Osteocyte (in vitro differentiated cells): ENCODE measurements at places on chromosomes 1 and 21. TPM values are rescaled to one million over a fixed set of nuclear protein-coding genes. Genes with fewer than 3 reads are reported as not detected.

DNA sequence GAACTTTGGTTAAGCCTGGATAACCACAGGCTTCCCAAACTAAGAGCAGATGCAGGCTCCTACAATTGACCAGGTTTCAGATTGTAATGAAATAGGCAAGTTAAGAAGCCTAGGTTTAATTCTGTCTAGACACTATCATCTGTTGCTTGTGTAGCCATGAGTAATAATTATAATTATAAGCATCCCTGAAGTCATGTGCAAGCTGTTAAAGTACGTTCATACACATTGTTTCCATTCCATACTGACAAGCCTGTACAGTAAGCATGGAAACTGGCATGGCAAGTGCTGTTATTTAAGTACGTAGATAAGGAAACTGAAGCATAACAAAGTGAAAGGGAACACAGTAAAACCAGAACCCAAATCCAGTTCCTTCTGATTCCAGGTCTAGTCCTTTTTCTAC, 557.2 kb upstream of the BEND5 start:
- DNase-seq, result no peak

- DNase-seq, result no peak
These were observed 6.7 kb downstream of the OTUD7B start for GRCh38 chr1:150003801-150004200.

- DNase-seq, result no peak
These were observed 44.4 kb upstream of the SCMH1 start for GRCh38 chr1:41286486-41286885.

DNA sequence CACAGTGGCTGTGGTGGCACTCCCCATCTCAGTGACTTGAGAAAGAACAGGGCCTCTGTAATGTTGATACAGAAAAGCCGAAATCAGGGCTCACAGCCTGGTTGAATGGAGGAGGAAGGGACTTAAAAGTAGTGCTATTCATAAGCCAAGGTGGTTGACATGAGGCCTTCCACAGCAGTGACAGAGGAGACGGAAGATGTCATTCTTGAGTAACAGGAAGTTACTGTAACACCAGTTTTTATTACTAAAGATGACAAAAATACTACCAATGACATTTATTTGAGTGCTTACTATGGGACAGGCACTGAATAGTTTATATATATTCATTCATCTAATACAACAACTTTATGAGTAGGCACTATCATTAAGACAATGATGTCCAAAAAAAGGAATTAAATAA, 52.8 kb upstream of the GNG12 start:
- DNase-seq, result no peak

DNA sequence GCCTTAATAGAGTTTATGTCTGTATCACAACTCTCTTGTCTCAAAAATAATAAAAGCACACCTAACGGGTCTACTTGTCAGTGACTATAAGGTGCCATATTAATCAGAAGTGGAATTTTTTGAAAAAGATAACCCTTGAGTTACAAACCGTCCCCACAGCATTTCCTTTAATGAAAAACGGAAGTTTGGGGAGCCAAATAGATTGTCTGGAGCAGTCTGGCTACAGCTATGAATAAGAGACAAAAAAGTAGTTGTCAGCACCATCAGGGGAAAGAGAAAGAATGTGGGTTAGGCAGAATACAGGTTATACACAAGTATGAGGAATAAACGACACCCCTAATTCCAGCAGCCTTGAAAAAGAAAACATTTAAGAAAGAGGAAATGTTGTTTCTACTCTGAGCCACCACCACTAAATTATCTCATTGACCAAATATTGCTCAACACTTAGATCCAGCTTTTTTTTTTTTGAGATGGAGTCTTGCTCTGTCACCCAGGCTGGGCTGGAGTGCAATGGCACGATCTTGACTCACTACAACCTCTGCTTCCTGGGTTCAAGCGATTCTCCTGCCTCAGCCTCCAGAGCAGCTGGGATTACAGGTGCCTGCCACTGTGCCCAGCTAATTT, 29.4 kb upstream of the USP24 start:
- DNase-seq, result no peak

The ILDR2 gene
- 0.16 TPM in 1 of 2 replicates, not detected in the other for total RNA-seq

The PSMB4 gene
- total RNA-seq, result 272 and 280 TPM in 2 replicates

DNA sequence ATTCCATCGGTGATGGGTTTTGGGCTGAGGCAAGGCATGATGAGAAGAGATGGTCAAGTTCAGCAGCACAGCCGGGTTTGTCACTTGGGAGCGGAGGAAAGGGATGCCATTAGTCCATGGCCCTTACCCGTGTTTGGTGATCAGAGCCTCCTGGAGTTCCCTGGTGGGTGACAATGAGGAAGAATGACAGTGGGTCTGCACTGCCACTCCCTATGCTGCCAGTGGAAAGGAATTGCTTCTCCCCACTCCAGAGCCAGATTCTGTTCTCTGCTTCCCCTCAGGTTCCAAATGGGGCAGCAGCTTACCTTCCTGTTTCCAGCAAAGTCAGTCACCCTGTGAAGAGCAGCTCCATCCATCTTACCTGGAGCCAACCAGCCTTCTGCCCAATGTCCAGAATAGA, 393.1 kb downstream of the PTPRU start:
- DNase-seq, result peak; percentile 60

- DNase-seq, result no peak
These were observed 52.1 kb downstream of the KCNAB2 start for GRCh38 chr1:6097824-6098223.

- no peak for DNase-seq
These were observed 441.0 kb upstream of the PRMT6 start for GRCh38 chr1:106615473-106615872.

The FYB2 gene
- not detected in 2 replicates for total RNA-seq

- no peak for DNase-seq
These were observed 567.2 kb downstream of the NPHP4 start for GRCh38 chr1:5424802-5425703.

DNA sequence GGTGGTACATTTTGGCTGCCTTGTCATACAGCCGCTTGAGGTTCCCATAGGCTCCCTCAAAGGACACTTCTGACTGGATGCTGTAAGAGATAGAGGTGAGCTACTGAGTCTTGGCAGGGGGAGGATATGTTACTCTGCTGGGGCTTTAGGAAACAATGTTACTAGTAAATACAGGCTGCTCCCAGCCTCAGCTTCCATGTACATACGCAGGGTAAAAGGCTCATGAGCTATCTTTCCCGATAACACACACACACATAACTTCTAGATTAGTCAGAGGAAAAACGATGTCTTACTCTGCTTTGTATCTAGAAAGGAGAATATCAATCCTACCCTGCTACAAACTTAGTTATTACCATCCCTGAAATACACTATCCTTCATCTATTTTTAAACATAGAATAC, 14.3 kb downstream of the SMG5 start:
- DNase-seq, result no peak

The TRNP1 gene
- total RNA-seq, result 33.7 and 36.3 TPM in 2 replicates

DNA sequence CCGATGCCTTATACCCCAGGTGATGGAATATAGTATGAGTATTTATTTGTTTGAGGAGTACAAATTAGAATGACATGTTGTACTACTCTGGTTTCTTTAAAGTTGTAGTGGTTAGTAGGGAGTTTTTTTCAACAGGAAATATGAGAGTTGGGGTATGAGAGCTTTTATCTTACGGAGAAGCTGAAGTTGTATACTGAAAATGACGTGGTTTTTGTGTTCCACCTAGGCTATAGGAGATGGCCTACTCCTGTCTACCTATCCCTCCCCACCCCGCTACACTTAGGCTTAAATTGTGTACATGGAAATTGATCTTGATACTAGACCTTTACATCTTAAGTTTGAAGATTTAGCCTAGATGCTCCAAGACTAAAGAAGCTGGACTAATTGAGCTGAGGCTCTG, 6.8 kb upstream of the HAX1 start:
- no peak for DNase-seq

- no peak for DNase-seq
These were observed 12.7 kb upstream of the CDK11B start for GRCh38 chr1:1671365-1672119.

The ITLN2 gene
- total RNA-seq, result not detected in 2 replicates

The WDR64 gene
- not detected in 2 replicates for total RNA-seq

- DNase-seq, result no peak
These were observed 9.3 kb downstream of the CD58 start for GRCh38 chr1:116561563-116561962.

- DNase-seq, result no peak
These were observed 49.6 kb upstream of the GOLT1A start for GRCh38 chr1:204263254-204263910.

The TDRD10 gene
- not detected in 2 replicates for total RNA-seq

DNA sequence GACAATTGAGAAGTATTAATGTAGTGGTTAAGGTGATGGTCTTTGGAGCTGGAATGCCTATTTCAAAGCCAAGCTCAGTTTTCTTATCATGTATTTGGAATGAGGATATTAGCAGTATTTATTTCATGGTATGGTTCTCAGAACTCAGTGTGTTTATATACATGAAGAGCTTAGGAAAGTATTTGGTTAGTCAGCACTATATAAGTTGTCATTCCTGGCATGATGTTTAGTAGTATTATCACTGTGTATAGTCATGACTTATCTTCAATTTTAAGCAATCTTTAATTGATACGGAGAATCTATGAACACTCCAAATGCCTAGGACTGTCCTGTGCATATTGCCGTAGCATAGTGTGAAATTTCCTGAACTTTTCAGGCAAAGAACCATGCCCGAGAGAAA, 501.9 kb upstream of the USP24 start:
- no peak for DNase-seq

The SCCPDH gene
- total RNA-seq, result 34.4 and 34.9 TPM in 2 replicates

DNA sequence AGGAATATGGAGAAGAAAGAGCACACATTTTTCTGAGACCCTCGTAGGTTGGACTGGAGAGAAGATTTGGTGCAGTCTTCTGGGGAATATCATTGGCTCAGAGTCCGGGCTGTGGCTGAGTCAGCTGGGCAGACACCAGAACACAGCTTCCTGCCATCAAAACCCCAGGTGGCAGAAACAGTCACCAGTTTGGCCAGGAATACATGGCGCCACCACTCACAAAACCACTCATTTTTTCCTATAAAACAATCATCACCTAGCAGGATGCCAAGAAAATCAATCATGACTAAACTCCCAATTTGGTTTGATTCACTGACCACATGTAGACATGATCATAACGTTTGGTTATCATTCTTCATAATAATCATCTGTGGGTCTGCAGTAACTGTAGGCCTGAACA, 178.1 kb upstream of the PBX1 start:
- DNase-seq, result no peak

The VTCN1 gene
- total RNA-seq, result not detected in 2 replicates

DNA sequence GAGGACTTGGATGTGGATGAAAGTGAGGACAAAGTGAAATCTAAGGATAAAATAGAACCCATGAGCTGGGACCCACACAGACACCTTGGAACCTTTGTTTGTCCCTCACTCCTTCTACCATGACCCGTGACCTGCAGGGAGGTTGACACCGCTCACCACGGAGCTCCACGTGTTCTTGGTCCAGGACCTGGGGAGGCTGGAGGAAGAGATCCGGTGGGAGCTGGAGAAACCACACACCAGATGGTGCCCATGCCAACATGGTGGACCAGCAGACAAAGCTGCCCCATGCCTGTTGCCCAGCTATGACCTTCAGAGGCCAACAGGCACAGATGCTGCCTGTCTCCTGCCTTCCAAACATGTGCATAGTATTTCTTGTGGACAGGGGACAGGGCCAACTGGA, 721.9 kb downstream of the PTPRU start:
- peak; percentile 78 for DNase-seq

DNA sequence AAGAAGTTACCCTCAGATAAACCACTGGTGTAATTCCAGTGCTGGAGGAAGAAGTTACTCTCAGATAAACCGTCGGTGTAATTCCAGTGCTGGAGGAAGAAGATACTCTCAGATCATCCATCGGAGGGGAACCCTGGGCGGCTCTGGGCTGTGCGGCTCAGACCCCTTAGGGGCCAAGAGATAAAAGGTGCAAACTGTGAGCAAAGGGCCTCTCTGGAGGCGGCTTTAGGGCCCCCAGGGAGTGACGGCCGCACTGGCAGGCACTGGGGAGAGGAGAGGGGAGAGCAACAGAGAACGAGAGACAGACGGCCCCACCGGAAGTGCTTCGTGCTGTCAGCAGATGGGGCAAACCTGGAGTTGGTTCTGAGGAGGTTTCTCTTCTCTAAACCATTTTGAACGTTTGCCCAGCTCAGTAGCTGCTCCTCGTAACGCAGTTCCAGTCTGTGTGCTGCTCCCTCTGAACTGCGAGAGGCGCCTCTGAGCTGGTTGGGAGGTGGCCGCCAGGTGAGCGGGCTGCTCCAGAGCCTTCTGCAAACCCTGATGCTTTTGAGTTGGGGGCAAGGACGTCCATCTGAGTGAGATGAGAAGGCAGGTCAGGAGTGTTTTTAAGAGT, 62.6 kb upstream of the COL6A1 start:
- no peak for DNase-seq

DNA sequence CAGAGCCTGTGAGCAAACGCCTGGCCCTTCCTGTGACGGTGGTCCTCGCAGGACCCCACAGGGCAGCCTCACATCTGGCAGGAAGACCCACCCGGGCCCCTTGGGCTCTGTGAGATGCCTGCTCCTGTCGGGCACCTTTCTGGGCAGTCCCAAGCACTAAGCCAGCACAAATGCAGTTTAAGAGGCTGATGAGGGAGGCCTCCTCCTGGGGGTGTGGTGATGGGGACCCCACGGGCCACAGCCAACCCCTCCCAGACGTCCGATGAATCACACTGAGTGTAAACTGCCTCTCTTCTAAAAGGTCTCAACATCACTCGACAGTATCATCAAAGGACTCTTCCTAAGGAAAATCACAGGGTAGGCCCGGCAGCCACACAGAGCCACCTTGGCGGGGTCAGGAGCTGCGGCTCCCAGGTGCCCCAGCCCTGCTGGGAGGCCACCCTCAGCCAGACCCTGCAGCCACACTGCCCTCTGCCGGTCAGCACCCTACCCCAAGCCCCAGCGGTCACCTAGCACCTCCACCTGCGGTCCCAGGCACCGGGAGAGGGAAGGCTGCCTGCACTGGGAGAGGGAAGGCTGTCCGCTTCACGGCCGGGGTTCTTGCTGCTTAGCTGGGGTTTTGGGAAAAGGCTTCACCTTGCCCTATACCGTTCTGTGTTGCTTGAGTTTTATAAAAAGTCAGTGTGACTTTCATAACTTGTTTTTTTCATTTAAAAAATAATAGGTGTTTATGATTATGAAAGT, 3.9 kb upstream of the PRKCZ start:
- DNase-seq, result no peak

The S100A7A gene
- total RNA-seq, result not detected in 2 replicates

DNA sequence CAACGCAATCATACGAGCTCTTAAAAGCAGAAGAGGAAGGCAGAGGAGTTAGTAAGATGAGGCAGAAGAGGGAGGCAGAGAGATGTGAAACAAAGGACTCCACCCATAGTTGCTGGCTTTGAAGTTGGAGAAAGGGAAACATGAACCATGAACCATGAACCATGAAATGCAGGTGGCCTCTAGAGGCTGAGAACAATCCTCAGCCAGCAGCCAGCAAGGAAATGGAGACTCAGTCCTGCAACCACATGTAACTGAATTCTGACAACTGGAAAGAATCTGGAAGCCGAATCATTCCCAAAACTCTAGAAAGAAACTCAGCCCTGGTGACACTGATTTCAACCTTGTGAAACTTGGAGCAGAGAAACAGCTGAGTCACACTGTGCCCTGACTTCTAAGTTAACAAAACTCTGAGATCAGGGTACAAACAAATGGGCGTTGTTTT, 10.1 kb downstream of the DIPK1A start:
- DNase-seq, result no peak
